ENCODE measurements at places on chromosomes 7 and 10. TPM values are rescaled to one million over a fixed set of nuclear protein-coding genes. Genes with fewer than 3 reads are reported as not detected.

The TMEM236 gene
- 0.24 TPM for total RNA-seq

The RASA4B gene
- total RNA-seq, result 9.8 TPM

The ST8SIA6 gene
- 0.51 TPM for total RNA-seq

The STRIP2 gene
- 10.0 TPM for total RNA-seq

The MBL2 gene
- total RNA-seq, result not detected

The RELN gene
- 0.15 TPM for total RNA-seq

The DDC gene
- not detected for total RNA-seq

The RAMP3 gene
- total RNA-seq, result not detected

GRCh38 chr10:115968236-115968635, 304.8 kb downstream of the GFRA1 start:
- H3K36me3 ChIP-seq, result no peaks in the 10 kb centered on the region
- DNase-seq, result no peak
- no peak overlapping the region for H3K27ac ChIP-seq
- no peaks in the 10 kb centered on the region for H3K4me1 ChIP-seq

DNA sequence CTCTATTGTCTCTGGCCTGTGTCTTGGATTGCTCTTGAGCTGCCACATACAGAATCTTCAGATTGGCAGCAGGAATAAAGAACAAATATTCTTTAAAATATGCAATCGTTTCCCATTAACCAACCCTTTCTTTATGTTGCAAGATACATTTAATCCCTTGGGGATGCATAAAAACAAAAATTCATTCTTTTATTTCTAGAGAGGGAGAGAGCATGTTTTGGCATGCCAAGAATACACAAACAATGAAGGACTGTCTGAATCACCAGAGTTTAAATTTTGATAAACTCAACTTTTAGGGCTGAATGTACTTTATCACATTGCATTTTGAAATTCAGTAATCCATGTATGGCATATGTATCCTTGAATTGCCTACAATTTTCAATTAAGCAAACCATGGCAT, 154.3 kb upstream of the SEMA3D start:
- H3K27me3 ChIP-seq, result no peaks in the 10 kb centered on the region
- no peak overlapping the region for H3K27ac ChIP-seq
- no peaks in the 10 kb centered on the region for H3K4me1 ChIP-seq

DNA sequence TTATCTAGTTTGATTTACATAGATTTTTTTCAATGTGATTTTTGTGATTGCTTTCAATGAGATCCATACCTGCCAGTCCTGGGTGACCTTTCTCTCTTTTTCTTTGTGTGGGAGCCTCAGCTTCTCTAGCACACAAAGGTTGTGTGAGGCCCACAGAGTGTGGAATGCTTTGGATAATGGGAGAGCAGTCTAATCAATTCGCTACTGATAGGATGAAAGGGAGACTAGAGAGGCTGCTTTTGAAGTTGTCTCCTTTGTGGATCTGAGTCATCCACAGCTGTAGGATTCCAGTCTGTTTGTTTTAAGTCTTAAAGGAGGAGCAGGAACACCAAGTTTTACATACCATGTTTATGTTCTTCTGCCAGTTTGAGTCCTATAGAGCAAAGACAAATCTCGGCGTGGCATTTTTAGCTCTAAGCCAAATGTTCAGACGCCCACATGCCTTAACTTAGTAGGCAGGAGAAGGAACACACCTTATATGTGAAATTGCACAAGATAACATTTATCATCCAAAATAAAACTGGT, 330.0 kb downstream of the ARL4A start:
- no peaks in the 10 kb centered on the region for H3K36me3 ChIP-seq
- H3K27ac ChIP-seq, result peak overlapping the region; percentile 5
- DNase-seq, result peak; percentile 56
- no peak overlapping the region for H3K4me3 ChIP-seq

DNA sequence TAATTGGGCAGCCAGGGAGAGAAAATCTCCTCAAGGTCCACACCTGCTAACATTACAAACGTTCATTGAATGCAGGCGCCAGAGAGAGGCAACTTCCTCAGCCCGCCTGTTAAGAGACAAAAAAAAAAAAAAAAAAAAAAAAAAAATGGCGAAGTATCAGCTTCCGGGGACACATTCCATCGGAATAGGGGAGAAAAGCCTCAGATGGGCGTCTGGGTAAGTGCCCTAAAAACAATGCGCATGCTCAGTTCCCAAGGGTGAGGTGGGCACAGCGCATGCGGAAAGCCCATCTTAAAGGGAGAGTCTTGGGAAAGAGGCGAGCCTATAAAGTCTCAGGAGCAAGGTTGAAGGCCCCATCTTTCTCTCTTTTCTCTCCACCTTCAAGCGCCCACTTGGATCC, 1139.7 kb upstream of the CELF2 start:
- no peak for DNase-seq
- no peaks in the 10 kb centered on the region for H3K36me3 ChIP-seq
- H3K4me3 ChIP-seq, result no peak overlapping the region
- H3K4me1 ChIP-seq, result no peaks in the 10 kb centered on the region

GRCh38 chr10:125824736-125825135, 1.4 kb downstream of the BCCIP start:
- H3K4me3 ChIP-seq, result peak overlapping the region; percentile 83
- peaks cover 14% of the 10 kb centered on the region for H3K36me3 ChIP-seq
- DNase-seq, result no peak
- H3K27ac ChIP-seq, result no peak overlapping the region
- no peaks in the 10 kb centered on the region for H3K27me3 ChIP-seq
- H3K4me1 ChIP-seq, result peaks cover 18% of the 10 kb centered on the region

DNA sequence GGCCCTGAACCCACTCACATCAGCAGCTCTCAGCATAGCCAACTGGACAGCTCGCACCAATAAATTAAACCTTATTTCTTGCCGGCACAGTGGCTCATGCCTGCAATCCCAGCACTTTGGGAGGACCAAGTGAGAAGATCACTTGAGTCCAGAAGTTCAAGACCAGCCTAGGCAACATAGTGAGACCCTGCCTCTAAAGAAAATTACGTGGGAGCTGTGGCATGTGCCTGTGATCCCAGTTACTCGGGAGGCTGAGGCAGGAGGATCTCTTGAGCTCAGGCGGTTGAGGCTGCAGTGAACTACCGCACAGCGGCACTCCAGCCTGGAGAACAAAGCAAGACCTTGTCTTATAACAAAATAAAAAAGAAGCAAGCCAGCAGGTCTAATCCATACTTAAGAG, 75.7 kb downstream of the SEPTIN14 start:
- no peaks in the 10 kb centered on the region for H3K4me1 ChIP-seq
- DNase-seq, result no peak
- H3K36me3 ChIP-seq, result no peaks in the 10 kb centered on the region
- H3K27me3 ChIP-seq, result no peaks in the 10 kb centered on the region

- DNase-seq, result peak; percentile 53
- H3K4me1 ChIP-seq, result peaks cover 6% of the 10 kb centered on the region
- peak overlapping the region; percentile 64 for H3K4me3 ChIP-seq
- H3K27ac ChIP-seq, result no peak overlapping the region
These were observed 1.1 kb upstream of the KLF14 start for GRCh38 chr7:130734815-130735716.

DNA sequence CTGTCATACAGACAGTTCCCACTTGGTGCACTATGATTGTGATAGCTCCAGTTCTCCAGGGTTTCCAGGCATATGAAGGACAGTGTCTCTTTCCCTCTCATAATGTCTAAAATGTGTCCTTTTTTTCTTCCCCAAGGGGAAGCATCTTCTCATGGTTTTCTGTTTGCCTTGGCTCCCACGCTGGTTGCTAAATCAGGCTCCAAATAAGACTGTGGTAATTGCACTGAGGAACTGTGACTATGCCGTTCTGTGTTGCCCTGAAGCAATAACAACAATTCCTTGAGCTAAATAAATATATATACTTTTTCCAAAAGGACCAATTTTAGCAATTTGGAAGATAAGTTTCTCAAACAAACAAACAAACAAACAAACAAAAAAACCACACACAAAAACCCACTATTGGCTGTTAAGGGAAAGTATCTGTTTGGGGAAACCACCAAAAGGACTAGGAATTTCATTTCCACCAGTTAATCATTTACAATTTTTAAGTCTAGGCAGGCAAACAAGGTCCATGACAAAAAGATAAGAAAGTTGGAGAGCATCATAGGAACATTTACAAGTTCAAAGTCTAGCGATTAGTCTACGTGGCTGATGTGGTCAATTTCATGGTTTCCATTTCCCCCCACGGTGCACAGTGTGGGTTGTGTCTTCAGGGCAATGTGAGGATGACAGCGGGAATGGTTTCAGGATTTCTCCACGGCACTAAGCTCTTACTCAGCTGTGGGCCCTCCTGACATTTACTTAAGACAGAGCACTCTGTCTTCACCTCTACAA, 62.4 kb downstream of the THNSL1 start:
- no peak for DNase-seq
- no peaks in the 10 kb centered on the region for H3K4me1 ChIP-seq
- H3K36me3 ChIP-seq, result no peaks in the 10 kb centered on the region
- no peak overlapping the region for H3K27ac ChIP-seq
- H3K4me3 ChIP-seq, result no peak overlapping the region
- no peaks in the 10 kb centered on the region for H3K27me3 ChIP-seq

DNA sequence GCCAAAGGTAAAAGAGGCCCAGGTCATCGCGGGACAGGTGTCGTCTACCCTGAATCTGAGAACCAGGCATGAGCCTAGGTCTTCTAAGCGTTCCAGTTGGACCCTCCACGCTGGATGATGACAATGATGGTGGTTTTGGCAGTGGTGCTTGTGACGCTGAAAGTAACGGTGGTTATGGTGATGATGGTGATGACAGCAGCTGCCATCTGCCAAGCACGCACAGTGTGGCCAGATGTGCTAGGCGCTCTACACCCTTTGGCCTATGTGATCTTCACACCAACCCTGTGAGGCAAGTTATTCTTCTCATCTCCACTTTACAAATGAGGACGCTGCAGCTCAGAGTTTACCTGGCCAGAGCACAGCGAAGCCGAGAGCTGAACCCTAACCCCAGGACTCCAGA, 93.9 kb downstream of the FAM53B start:
- DNase-seq, result no peak
- H3K4me3 ChIP-seq, result no peak overlapping the region
- H3K36me3 ChIP-seq, result no peaks in the 10 kb centered on the region
- peaks cover 35% of the 10 kb centered on the region for H3K4me1 ChIP-seq

DNA sequence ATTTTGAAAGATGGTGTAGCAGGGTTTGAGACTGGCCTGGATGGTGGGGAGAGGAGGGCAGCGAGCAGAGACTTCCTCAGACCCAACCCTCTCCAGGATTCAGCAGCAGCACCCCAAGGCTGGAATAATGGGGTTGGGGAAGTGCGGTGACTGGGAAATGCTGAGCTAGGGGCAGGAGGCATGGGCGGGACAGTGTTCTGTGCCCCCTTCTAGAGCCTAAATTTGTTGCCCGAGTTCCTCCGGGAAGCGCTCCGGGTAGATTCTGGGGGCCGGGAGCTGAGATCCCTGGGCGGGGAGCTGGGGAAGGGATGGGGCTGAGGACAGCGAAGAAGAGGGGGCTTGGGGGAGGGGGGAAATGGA, at the start of gene CHAT:
TSS of gene CHAT (plus strand) at position 156 of the 360 bp plus-strand sequence. CDS start at position 309, 153 bp downstream.
- no peaks in the 10 kb centered on the region for H3K36me3 ChIP-seq
- H3K4me1 ChIP-seq, result no peaks in the 10 kb centered on the region
- no peak within 1 kb of the TSS for H3K4me3 ChIP-seq
- DNase-seq, result no peak
- H3K27me3 ChIP-seq, result peaks cover 65% of the 10 kb centered on the region

DNA sequence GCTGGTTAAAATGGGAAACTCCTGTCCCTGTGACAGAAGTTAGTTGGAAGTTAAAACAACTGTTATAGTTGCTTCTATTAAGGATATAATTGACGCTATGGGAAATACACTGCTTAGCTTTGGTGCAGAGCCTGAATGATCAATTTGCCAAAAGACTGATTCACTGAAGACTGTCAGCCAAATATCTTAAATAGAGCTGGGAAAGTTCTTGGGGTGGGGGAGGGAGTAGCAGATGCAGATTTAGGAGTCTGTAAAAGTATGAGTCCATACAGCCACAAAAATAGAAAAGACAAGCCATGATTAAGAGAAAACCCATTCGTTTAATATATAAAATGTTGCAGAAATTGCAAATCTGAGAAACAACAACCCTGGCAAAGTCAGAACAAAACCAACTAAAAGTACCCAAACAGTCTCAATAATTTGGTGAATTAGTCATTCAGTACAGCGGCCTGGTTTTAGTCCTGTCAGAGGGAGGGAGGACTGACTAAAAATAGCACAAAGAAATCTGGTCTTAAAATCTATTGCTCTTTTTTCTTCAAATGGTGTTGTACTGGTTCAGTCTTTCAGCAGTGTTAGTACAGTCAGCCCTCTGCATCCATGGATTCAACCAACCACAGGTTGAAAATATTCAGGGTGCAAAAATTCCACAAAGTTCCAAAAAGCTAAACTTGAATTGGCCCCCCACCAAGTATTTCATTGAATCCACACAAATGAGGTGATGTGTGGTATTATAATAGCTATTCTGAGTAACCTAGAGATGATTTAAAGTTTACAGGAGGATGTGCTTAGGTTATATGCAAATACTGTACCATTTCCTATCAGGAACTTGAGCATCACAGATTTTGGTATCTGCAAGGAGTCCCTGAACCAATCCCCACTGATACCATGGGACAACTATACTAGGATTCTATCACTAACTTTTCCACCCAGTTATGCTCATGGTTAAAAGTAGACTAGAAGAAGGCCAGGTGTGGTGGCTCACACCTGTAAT, 30.0 kb downstream of the STK17A start:
- H3K36me3 ChIP-seq, result peaks cover 12% of the 10 kb centered on the region
- no peaks in the 10 kb centered on the region for H3K27me3 ChIP-seq
- H3K4me3 ChIP-seq, result no peak overlapping the region
- peaks cover 12% of the 10 kb centered on the region for H3K4me1 ChIP-seq
- no peak for DNase-seq

- no peak overlapping the region for H3K27ac ChIP-seq
- no peaks in the 10 kb centered on the region for H3K27me3 ChIP-seq
- H3K4me3 ChIP-seq, result no peak overlapping the region
- no peaks in the 10 kb centered on the region for H3K36me3 ChIP-seq
These were observed 119.4 kb upstream of the INHBA start for GRCh38 chr7:41822259-41822817.

- no peak overlapping the region for H3K4me3 ChIP-seq
- no peaks in the 10 kb centered on the region for H3K27me3 ChIP-seq
- H3K4me1 ChIP-seq, result peaks cover 15% of the 10 kb centered on the region
These were observed 95.0 kb downstream of the CNOT4 start for GRCh38 chr7:135414850-135415439.

GRCh38 chr7:30709549-30709948, 27.3 kb upstream of the CRHR2 start:
- no peak overlapping the region for H3K4me3 ChIP-seq
- no peak for DNase-seq
- peaks cover 3% of the 10 kb centered on the region for H3K27me3 ChIP-seq
- H3K36me3 ChIP-seq, result no peaks in the 10 kb centered on the region
- H3K4me1 ChIP-seq, result no peaks in the 10 kb centered on the region

- H3K27me3 ChIP-seq, result no peaks in the 10 kb centered on the region
- H3K27ac ChIP-seq, result no peak overlapping the region
- H3K4me1 ChIP-seq, result no peaks in the 10 kb centered on the region
- H3K4me3 ChIP-seq, result no peak overlapping the region
These were observed 697.6 kb upstream of the GALNT17 start for GRCh38 chr7:70434376-70434775.
